Karpas-422 (cell line): ENCODE measurements at places on chromosomes 12 and 14. TPM values are rescaled to one million over a fixed set of nuclear protein-coding genes. Genes with fewer than 3 reads are reported as not detected.

The PLA2G1B gene
- not detected in 2 replicates for total RNA-seq

The HOXC10 gene
- not detected in 2 replicates for total RNA-seq

The KRT85 gene
- not detected in 2 replicates for total RNA-seq

The PRIMA1 gene
- total RNA-seq: not detected in 2 replicates

The C1R gene
- total RNA-seq: 1.5 and 2.8 TPM in 2 replicates

The HVCN1 gene
- total RNA-seq: 5.1 and 11.5 TPM in 2 replicates

GRCh38 chr12:132186857-132187620 is 42.8 kb downstream of the NOC4L start:
- DNase-seq: no peak

DNA sequence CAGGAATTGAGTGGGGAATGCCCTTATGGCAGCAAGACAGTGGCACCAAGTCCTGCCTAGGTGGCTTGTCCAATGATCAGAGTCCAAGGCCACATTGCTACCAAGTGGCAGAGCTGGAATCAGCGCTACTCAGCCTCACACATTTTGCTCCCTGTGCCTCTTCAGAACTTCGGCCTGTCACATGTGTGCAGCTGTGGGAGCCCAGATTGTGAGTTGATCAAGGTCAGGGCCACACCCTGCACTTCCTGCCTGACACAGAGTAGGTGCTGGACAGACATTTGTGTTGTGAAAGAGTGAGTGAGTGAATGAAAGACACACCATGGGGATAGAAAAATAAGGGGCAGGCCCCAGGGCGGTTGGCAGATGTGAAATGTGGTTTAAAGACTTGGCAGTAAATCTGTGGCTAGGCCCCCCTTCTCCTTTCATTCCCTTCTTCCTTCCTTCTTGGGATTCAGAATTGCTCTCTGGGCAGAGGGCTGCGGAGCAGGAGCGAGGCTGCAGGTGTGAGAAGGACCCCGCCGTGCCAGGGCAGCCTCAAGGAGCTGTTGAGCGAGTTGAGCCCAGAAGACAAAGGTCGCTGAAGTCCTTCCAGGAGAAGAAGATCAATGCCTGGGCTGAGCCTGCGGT is 83.5 kb downstream of the SLC25A47 start:
- DNase-seq: no peak

DNA sequence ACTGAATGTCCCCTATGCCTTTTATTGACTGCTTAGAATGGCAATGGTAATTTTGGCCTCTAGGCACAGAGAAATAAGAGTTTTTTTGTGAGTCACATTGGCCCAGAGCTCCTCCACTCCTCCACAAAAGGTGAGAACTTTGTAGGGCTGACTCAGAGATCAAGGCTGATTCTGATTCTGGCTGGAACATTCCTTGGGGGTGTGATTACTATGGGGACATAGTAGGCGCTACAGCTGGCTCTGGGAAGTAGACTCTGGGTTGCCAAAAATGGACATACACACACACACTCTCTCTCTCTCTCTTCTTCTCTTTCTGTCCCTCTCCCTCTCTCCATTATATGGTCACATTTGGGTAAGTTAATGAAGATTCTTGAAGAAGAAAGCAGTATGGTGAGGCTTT is 174.6 kb upstream of the DDHD1 start:
- DNase-seq: no peak

DNA sequence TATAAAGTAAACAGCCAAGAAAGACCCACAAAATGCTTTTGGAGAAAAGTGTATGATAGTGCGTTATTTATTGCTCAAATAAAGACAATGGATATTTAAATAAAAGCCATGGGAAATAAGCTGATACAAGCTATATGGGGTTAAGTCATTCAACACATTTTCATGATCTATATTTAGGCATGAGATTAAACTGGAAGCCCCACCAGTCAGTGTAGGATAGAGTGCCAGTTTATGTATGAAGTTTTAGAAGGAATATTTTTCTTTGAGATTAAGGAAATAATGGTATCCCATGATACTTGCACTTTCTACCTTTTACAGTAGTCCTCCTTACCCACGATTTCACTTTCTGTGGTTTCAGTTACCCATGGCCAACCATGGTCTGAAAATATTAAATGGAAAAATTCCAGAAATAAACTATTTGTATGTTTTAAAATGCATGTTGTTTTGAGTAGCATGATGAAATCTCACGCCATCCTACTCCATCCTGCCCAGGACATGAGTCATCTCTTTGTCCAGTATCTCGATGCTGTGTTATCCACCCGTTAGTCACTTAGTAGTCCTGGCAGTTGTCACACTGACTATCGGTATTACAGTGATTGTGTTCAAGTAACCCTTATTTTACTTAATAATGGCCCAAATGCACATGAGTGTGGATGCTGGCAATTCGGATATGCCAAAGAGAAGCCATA is 22.3 kb downstream of the SYT1 start:
- no peak for DNase-seq

GRCh38 chr12:89836026-89836425 is 127.4 kb upstream of the ATP2B1 start:
- no peak for DNase-seq

DNA sequence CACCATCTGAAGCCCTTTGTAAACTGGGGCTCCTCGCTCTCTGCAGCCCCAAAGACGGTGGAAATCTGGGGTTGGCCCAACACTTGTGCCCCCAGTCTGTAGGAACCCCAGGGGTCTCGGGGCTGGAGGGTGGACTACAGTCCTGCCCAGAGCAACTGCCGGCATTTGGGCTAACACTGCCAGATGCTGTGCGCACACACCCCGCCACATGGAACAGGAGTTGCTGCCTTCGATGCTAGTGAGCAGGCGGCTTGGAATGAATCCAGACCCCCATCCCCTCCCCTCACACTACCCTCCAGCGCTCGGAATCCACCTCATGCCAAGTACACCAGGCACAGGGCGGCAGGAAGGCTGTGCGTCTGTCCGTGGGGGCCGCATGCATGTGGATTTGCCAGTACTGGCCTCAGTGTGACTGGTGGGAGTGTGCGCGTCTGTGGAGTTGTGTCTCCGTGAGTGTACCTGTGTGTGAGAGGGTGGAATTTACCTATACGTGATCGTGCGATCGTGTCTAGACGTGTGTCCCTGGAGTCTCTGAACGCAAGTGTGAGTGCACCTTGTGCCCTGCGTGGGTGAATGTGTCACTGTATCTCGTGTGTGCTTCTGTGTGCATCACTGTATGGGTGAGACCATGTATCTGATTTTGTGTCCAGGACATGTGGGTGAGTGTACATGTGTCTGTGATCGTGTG is 5.1 kb downstream of the LHX5 start:
- DNase-seq: no peak

DNA sequence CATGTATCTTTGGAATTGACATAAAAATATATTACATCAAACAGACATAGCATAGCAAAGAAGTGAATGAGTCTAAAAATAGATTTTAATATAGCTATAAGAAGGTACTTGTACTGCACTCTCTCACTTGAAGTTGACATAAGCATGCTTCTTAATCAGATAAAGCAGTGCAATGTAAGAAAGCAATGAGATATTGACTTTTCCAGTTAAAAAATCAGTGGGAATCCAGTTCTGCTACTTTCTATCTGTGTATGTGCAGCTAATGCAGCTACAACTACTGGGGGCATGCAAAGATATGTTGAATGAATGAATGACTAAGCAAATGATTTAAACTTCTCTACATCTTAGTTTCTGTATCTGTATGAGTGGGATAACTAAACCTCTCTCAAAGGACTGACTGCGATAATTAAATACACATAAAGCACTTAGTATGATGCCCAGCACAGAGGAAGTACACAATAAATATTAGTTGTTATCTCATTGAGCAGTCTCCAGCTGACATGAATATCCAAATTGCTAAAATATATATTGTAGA is 10.3 kb downstream of the WASHC3 start:
- DNase-seq: no peak

GRCh38 chr14:24179961-24180796 is 8.3 kb downstream of the REC8 start:
- DNase-seq: no peak

DNA sequence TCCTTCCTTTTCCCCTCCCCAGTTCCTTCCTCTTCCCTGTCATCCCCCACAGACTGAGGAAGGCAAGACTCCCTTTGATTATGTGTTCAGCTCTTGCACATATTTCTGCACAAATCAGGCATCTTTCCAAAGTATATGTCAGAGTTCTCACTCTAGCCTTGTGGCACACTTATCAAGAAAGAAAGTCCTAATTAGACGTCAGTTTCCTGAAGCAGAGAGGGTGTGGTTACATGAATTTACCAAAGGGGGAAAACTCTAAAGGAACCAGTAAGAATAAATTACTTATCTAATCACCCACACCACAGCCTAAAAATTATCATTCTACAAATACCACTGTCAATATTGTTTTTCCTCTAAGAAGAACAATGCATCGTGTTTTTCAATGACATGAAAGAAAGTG is 120.7 kb upstream of the GRIP1 start:
- no peak for DNase-seq

- no peak for DNase-seq
These were observed 4.3 kb downstream of the ARL6IP4 start for GRCh38 chr12:122984612-122985337.

GRCh38 chr14:101202627-101203404 is 299.3 kb upstream of the RTL1 start:
- DNase-seq: no peak

DNA sequence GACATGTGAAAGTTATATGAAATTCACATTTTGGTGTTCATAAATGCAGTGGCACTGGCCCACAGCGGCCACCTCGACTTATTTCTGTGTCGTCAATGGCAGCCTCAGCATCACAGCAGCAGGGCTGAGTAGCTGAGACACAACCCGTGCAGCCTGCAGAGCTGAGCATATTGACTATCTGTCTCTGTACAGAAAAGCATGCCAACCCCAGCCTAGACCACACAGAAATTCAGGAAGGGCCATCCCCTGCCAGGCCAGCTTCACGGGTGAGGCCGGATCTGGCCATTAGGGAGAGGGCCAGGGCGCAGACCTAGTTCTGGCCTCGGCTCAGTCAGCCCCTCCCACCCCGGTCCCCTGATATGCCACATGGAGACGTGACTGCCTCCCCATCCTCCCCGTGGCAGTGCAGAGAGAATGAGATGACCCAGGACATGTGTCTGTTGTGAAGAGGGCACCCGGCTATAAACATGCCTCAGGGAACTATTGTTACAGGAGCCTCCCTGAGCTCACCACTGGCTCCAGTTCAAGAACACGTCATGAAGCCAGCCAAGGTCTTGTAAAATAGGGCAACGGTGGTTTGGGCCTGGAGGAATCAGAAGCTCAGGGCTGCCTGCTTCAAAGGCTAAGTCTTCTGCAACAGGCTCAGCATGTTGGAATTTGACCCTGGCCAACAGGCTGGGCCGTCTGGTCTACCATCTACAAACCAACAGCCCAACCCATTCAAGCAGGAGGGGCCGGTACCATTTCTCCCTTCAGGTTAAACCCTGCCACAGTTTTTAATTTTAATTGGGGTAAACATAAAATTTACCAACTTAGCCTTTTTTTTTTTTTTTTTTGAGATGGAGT is 25.5 kb downstream of the SCARB1 start:
- no peak for DNase-seq

DNA sequence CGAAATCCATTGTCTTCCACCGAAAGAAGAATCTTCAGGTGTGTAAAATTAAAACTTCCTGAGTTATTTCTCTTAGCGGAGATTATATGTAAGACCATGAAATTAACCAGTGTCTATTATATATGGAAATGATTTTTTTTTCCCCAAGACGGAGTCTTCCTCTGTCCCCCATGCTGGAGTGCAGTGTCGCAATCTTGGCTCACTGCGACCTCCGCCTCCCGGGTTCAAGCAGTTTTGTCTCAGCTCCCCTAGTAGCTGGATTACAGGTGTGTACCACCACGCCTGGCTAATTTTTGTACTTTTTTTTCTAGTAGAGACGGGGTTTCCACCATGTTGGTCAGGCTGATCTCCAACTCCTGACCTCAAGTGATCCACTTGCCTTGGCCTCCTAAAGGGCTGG is 2.8 kb downstream of the RAN start:
- DNase-seq: no peak

DNA sequence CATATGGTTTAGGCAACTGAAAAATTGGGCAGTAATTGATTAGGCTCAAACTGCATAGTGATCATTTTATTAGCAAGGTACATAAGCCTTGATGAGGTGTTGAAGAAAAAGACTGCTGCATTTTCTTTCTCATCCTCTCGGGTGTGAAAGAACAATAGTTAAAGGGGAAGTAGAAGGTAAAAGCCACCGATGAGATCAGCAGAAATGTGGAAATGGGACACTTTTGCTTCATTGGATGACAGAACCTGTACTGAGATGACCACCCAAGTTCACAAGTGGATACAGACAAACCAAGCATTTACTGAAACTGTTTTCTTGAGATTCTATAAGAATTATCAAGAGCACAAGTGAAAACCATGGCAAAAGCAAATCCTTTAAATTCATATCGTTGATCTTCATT is 184.0 kb downstream of the TMX1 start:
- DNase-seq: no peak

- no peak for DNase-seq
These were observed 381.0 kb downstream of the SNAPC1 start for GRCh38 chr14:62143245-62143644.

- no peak for DNase-seq
These were observed 22.1 kb downstream of the DACT1 start for GRCh38 chr14:58659846-58660245.

GRCh38 chr14:102095871-102096568 is 9.2 kb upstream of the HSP90AA1 start:
- no peak for DNase-seq

DNA sequence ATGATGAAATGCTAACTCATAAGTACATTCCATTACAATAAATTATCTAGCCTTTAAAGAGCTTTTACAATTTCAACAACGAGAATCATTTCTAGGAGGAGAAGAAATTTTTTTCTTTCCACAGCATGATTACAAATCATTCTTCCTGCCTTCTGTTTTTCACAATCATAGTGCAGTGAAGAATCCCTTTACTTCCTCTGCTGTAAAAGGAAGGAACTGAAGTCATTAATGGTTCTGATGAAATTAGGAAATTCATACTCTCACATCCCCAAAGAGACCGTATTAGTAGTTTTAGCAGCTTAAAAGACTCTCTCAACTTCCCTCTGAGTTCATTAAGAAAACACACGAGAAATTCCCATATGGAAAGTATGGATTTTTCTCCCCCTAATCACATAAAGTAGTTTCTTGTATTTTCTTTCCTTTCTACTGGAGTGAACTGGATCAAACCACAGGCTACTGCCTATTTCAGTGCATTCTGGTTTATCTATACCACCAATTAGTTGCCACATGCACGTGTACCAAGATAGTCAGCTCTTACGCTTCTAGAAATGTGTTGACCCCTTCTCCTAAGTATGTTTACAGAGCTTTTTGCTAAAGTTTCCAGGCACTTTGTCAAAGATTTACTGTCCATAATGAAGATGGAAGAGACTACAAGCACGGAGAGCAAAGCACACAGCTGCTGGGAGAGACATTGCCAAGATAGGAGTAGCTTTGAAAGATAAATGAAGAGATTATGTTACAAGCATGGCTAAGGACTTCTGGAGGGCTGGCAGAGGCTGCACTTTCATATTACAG is 58.9 kb upstream of the KITLG start:
- no peak for DNase-seq

DNA sequence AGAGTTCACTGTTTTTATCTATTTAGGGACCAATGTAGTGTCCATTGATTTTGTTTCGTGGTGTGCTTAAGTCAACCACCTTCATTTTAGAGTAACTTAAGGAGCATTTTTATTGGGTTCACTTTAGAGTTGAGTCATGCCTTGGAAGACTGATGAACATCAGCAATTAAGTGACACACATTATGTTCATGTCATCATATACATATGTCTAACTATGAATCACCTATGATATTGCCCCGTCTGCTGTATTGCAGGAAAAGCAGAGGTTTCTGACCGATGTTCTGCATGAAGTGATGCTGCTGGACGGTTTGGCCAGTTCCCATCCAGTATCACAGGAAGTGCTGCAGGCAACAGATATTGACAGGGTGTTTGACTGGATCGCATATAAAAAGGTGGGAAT is 227.1 kb downstream of the TRHDE start:
- no peak for DNase-seq

- DNase-seq: no peak
These were observed 322.6 kb upstream of the TMTC1 start for GRCh38 chr12:30106204-30106965.
